ENCODE measurements at places on chromosomes 1 and 21. TPM values are rescaled to one million over a fixed set of nuclear protein-coding genes. Genes with fewer than 3 reads are reported as not detected.
A peak's percentile ranks its signal among the peaks of the same experiment; 100 is the strongest.

- H3K4me1 ChIP-seq = peaks cover 10% of the 10 kb centered on the region
- H3K27me3 ChIP-seq = peaks cover 3% of the 10 kb centered on the region
- no peak overlapping the region for H3K27ac ChIP-seq
Observed at GRCh38 chr1:212819726-212820125, 27.7 kb downstream of the SPATA45 start.

DNA sequence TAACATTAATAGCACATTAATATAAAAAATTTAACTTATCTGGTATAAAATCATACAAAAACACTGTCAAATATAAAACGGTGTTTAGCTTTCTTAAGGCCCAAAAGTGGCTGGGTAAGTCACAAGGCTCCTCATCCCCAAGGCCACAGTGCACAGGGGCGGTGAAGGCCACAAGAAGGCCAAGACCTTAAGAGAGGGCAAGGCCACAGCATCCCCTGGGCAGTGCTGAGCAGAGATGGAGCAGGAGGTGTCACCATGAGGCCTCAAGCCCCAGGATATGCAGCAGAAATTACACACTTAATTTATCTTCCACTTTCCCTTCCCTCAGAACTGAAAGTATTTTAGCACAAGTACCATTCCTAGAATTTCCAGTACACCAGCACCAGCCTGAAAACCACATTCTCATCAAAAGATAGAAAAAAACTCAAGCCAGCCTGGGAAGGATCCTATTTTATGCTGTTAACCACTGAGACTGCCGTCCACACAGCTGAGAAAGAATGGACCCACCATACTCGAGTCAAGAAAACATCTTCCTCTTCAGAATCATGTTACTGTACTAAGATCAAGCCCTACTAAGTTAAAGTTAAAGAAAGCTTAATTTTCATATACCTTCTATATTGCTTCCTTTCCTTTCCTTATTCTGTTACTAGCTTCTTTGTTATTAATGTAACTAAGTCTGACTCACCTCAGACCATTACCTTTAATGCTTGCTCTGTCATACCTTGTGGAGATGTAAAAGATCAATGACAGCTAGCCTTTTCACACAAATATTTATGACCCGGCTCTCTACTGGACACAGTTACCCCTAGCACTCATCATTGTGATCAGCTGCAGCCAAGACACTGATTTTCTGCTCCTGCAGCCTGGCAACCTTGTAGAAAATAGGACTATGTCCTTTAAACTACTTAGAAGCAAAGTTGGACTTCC, 26.4 kb upstream of the FMO1 start:
- no peaks in the 10 kb centered on the region for H3K27me3 ChIP-seq
- H3K4me3 ChIP-seq = peak overlapping the region; percentile 1
- H3K4me1 ChIP-seq = peaks cover 67% of the 10 kb centered on the region
- H3K27ac ChIP-seq = peak overlapping the region; percentile 90
- no peak for DNase-seq

Gene PYCR2
- total RNA-seq = 86.0 TPM

Gene IL20
- total RNA-seq = not detected

DNA sequence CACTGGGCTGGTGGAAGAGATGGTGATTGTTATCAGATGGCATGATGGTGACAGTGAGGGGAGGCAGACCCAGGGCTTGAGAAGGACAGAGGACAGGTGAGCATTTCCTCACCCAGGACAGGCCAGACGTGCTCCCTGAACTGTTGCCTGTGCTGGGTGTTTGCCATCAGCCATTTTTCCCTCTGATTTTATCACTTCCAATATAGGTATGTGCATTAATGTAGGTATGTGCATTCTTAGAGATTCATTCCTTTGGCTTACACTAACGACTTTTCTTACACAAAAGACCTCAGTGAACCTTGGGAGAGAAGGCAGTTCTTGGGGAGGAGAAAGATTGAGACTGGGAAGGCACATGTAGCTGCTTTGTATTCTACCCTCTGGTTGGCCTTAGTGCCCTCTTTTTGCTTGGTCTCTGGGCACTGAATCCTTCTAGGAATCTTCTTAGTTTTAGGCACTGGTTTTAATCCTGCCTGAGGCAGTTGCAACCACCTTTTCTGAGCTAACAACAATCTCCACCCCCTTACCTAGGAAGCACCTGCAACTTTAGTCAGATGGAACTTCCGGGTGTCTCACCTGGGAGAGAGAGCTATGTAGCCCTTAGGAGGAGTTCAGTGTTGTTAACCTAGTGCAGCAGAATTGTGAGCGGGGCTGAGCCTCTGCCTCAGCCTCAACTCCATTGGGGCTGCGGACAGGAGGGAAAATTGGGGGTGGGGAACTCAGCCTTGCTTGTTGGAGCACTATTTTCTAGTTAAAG, 30.9 kb downstream of the C1orf116 start:
- H3K36me3 ChIP-seq = no peaks in the 10 kb centered on the region
- H3K4me1 ChIP-seq = peaks cover 18% of the 10 kb centered on the region
- H3K4me3 ChIP-seq = no peak overlapping the region

All from WTC11 (cell line).